ENCODE measurements at places on chromosomes 7 and 10.

DNA sequence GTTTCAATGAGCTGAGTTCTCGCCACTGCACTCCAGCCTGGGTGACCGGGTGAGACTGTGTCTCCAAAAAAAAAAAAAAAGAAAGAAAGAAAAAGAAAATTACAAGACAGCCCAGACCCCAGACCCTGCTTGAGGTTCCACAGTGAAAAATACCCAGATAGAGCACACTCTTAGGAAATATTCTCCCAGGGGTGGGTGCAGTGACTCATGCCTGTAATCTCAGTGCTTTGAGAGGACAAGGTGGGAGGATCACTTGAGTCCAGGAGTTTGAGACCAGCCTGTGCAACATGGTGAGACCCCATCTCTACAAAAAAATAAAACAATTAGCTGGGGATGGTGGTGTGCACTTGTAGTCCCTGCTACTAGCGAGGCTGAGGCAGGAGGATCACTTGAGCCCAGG is 41.1 kb upstream of the GTF2IRD1 start:
- no peak for DNase-seq

DNA sequence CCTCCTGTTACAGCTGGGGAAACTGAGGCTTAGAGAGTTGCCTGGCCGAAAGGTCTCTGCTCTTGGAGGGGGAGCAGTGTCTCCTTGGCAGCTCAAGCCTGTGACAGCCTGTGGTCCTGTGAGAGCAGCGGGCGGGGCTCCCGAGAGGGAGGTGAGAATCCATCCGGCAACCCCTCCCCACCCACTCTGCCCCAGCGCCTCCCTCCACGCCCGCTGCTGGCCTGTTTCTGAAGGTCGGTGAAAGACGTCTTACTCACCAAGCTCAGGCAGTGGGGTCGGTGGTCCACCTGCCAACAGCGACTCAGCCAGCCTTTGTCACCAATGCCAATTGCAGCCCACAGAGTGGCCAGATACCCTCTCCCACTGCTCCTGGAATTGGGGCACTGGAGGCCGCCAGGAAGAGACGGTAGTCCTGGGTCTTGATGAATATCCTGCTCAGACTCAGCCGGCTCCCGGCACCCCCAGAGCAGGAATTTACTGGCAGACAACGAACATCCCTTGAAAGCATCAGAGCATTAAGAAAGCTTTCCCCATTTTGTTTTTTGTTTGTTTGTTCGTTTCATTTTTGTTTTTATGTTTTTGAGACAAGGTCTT is 7.4 kb upstream of the TTYH3 start:
- DNase-seq, result no peak

DNA sequence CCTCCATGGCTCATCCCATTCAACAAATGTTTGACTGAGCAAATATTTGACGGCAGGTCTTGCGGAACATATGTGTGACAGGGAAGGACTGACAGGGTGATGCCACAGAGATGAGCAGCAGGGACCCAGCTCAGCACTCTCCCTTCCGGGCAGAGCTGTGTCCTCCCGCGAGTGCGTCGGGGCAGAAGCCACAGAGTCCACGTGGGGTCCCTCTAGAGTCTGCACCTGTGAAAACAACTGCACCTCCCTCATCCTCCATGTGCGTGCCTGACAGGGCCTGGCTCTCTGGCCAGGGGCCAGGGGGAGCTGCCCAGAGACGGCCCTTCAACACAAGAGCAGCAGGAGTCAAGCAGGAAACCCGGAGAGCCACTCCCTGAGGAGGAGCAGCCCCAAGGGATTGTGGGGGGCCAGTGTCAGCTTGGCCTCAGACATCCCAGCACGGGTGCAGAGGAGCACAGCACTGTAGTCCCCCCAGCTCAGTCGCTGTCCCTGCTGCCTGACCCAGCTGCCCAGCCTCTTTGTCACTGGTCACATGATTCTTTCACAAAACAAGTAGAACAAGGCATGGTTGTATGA is 83.6 kb upstream of the TMEM72 start:
- no peak for DNase-seq

DNA sequence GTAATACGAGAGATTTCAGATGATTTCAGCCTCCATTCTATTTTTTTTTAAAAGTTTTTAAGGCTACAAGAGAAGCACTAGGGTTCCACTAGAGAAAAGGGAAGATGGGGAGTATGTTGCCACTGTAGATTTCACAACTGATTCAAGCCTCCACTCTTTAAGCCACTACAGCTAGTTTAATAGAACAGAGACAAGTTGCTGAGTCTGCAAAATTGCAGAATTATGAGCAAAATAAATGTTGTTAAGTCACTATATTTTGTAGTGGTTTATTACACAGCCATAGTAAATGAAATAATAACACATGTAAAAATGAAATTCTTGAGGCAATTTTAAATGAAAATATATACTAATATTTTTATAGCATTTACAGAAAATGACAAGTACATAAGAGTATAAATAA is 96.0 kb upstream of the POT1 start:
- no peak for DNase-seq

DNA sequence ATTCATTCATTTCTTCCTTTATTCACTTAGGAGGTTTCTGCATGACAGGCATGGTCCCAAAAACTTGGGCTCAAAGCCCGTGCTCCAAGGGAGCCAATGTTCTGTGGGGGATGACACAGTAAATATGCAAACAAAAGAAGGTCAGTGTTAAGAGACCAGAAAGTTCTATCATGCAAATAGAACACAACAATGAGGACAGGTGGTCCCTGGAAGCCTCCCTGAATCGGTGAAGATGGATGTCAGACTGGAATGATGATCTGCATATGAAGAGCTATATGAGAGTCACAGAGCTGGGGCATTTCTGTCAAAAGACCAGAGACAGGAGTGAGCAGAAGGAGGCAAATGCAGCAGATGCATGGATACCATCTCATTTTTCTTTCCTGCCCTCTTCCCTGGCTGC is 129.0 kb downstream of the ABCA13 start:
- DNase-seq, result no peak

DNA sequence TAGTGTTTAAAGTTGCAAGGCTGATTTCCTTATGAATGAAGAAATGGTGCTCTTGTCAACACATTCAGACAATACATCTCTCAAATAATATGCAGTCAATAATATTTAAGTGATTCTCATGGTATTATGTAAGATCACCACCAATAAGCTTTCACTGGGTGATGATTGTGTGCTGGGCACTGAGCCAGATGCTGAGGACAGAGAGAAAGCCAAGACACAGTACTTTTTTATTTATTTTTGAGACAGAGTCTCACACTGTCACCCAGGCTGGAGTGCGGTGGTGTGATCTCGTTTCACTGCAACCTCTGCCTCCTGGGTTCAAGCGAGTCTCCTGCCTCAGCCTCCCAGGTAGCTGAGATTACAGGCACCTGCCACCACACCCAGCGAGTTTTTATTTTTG is 130.6 kb upstream of the LSM8 start:
- DNase-seq, result no peak

DNA sequence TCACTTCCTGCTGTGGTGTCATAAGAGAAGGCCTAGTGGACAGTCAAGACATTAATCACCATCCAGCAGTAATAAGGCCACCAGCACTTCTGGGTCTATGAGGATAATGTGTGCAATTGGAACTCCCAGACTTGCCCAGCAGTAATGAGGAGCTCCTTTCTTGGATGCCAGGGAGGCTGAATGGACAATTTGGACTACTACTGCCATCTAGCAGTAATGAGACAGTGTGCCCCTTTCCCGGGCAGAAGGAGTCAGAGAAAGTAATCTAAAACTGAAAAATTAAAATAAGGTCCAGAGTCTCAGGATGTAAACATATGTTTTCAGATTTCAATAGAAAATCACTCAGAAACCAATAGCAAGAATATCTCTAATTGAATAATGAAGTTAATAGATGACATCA is 400.4 kb downstream of the CDC14C start:
- DNase-seq, result no peak

DNA sequence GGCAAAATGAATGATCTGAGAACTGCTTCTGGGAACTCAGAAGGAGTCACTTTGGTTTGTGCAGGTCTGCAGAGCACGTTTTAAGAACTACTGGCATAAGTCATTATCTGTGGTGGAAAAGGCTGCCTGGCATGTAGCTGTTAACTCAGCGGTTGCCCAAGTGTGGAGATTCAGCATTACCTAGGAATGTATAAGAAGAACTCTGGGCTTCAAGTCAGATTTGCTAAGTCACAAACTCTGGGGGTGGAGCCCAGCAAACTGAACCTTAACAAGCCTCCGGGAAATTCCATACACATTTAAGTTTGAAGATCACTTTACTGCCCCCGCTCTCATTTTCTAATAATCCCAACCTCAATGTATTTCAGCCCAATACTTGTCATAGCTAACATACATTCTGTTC is 31.1 kb downstream of the PLXDC2 start:
- DNase-seq, result peak; percentile 55

GRCh38 chr7:16657656-16658279 is 11.8 kb downstream of the BZW2 start:
- no peak for DNase-seq

DNA sequence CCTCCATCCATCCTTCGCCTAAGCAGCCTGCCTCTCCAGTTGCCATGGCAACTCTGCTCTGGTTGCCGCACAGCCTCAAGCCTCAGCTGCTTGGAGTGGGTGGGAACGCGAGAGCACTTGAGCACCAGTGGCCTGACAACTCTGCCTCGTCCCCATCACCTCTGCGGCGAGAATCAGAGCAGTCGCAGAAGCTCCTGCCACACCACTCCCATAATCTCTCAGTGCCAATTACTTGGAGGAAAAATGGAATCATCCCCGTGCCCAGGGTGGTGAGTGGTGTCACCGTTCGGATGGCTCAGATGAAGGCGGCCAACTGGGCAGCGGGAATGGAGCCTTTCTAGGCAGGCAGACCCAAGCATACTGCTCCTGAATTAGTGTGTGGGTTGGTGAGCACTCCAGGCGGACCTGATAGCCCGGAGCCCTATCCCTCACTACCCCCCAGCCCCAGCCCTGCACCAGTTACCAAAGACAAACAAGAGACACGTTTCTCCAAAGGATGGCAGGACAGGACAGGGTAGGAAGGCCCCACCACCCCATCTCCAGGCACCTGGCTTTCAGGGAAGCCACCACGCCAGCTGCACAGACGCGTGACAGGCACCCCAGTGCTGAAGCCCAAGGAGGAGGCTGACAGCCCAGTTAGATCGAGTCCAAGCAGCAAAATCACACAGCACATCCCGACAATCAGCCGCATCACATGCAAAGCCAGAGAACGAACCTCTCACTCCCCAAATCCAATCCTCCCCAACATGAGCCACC is 335.4 kb downstream of the PTPRN2 start:
- DNase-seq, result no peak

- no peak for DNase-seq
Observed at GRCh38 chr7:52504561-52504960, 530.9 kb upstream of the POM121L12 start.

DNA sequence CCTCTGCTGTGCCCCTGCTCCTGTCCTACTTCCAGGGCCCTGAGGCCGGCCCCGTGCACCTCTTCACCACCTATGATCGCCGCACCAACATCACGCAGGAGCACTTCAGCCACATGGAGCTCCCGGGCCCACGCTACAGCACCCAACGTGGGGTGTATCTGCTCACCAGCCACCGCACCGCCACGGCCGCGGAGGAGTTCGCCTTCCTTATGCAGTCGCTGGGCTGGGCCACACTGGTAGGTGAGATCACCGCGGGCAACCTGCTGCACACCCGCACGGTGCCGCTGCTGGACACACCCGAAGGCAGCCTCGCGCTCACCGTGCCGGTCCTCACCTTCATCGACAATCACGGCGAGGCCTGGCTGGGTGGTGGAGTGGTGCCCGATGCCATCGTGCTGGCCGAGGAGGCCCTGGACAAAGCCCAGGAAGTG is 1.8 kb downstream of the RBP3 start:
- DNase-seq, result no peak

- no peak for DNase-seq
Observed at GRCh38 chr10:69890065-69890847, 88.5 kb downstream of the COL13A1 start.

DNA sequence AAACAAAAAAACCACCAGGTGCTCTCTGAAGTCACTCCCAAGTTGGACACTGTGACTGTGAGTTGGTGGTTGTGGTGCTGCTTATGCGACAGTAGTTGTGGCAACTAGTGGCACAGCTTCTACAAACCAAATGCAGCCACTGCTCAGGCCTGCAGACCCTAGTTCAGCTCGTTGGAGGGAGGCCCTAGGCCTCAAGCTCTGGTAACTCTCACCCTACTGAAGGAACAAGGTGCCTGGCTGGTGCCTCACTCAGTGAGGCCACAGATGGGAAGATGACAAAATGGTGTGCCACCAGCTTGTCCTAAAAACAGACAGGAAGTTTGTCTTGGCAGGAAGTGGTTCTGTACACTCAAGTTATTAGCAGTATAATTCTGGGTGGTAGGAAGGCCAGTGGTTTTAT is 45.3 kb upstream of the RAPGEF5 start:
- no peak for DNase-seq

DNA sequence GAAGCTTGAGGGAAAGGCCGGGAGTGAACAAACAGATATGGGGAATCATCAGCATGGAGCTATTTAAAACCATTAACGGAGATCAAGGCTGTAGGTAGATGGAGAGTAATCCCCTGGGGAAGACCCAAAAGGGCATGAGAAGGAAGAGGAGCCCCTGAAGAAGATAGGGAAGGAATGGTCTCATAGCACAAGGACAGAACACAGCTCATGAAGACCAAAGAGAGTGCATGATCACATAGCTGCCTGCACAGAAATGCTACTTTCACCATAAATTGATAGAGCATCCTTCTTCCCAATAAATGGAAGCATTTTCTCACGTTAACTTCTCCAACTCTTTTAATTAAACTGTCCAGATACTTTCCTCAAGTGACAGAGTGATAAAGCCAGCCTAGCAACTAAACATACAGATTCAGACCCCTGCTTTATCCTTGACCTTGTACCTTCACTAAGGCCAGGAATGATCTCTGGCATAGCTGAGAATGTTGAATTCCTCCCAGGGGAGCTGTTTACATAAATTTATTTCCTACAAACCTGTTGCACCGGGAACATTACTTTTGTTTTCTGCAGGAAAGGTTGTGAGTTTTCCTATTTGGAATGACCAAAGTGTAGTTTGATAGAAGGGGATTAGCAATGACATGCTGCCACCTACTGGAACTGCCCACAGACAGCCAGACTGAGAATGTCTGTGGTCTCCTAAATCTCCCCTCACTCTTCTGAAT is 110.8 kb upstream of the LRGUK start:
- no peak for DNase-seq

DNA sequence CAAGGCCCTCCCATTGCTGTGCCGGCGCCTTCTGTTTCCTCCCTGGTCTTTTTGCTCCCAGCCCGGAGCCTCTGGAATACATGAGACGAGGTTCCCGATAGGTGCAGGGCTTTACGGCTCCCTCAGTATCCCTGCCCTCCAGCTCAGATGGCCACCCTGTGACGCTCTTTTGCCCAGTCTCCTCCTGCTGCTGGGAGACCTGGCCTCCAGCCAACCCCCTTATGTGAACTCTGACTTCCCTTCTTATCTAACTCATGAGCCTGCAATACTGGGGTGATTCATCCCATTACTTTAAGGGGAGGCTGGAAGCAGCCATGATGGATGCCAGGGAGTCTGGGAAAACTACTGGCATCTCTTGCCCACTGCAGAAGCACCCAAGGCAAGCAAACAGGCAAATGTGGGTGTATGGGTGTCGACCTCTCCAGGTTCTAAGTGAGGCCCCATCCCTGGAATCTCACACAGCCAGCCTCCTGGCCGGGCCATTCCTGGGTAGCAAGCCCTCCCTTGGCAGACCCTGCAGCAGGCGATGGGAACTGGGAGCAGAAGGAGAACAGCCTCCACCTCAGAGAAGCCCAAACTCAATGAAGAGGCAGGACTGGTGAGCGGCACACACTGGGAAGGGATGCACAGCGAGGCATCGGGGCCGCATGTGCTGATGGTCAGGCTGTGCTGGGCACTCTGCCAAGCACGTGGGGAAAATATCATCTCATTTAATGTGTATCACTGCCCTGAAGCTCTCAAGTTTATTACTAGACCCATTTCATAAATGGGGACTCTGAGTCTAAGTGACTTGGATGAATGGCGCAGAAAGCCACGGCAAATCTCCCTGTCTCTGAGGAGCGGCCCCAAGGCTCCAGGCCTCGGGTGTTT is 97.5 kb downstream of the FAM53B start:
- DNase-seq, result peak; percentile 35
